ENCODE measurements at places on chromosomes 5 and 9. TPM values are rescaled to one million over a fixed set of nuclear protein-coding genes. Genes with fewer than 3 reads are reported as not detected.

TAF9 gene
- total RNA-seq, result 49.7 TPM

PAPPA gene
- 9.4 TPM for total RNA-seq

PIP5K1B gene
- 1.3 TPM for total RNA-seq

TYRP1 gene
- total RNA-seq, result not detected

OR13C4 gene
- not detected for total RNA-seq

PCDHGA7 gene
- 1.6 TPM for total RNA-seq

DMRT3 gene
- total RNA-seq, result not detected

DNA sequence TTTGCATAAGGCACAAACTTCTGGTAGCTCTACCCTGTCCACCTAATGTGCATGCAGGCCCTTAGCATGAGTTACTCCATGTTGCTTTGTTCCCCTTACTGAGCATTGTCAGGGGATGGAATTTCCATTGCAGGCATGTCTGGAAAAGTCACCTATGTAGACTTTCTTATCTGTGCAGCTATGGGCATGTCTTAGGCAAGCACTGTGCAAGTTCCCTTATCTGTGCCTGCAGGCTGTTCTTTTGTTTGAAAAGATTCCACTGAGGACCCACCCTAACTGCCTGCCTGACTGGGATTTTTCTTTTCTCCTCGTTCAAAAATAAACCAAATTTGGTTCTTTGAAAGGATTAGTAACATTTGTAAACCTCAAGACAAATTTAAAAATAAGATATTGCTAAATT is 587.0 kb downstream of the CDH18 start:
- ATAC-seq, result no peak

DNA sequence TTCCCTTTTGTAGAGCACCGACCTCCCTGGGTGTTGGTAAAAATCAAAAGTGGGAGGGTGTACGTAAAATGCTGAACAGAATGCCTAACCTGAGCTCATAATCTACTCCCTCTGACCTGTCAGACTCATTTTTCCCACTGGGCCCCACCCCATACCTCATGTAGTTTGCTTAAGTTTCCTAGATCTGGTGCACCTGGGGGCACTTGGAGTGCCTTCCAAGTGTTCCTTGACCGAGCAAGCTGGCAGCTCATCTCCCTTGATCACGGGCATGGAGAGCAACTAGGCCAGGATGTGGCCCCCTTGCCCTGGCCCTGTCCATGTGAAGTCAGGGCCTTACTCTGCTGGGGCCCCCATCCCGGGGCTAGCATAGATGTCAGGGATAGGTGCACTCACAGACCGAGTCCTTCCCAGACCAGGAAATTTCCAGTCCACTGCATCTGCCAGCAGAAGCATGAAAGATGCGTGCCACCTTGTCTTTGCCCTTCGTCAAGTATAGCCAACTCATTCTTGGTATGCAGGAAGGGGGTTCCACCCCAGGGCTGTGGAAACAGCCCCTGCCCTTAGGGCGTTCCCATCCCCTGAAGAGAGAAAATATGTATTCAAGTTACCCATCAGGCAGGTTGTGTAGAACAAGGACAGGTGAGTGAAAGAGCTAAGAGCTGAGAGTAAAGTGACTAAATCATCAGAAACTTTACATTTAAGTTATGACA is 41.9 kb downstream of the SLC22A5 start:
- peak; percentile 65 for ATAC-seq

DNA sequence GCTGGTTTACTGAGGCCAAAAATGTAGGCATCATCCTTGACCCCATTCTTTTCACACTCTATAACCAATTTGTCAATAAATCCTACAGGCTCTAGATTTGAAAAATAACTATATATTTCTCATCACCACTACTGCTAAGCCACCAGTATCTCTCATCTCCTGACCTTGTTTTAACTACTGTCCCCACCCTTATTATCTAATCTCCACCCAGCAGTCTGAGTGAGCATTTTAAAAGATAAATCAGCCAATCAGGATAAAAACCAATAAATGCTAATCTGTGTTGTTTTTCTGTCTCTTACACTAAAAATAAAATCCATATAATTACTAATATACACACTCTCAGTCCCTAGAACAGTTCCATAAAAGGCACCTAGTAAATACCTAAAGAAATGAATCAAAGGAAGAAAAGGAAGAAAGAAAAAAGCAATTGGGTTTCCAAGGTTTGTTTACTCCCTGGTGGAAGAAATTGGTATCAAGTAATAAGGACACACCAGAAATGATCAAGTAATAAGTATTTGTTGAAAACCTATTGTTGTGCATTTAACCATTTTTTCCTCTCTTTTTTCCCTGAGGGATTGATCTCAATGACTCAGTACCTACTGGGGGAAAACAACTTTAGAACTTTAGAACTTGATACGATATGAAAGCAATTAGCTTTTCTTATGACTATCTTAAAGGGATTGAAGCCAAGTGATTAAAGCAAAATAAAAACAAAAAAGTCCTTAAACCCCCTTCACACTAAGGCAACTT is 19.3 kb downstream of the MRPS27 start:
- no peak for ATAC-seq

DNA sequence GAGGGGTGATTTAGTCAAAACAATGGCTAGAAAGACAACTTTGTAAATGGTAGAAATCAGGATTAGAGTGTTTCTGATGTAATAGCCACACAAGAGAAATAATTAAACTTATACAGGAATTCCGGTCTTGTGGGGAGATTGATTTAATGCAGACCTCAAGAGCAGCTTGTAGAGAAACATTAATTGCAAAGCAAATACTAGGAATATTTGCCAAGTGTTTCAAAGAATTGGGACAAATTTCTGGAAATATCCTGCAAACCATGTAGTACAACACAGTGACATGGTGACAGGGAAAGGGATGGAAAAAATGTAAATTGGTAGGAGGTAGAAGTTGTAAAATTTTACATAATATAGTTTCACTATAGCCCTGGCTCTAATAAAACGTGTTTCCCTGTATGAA is 28.9 kb downstream of the NLN start:
- no peak for ATAC-seq

DNA sequence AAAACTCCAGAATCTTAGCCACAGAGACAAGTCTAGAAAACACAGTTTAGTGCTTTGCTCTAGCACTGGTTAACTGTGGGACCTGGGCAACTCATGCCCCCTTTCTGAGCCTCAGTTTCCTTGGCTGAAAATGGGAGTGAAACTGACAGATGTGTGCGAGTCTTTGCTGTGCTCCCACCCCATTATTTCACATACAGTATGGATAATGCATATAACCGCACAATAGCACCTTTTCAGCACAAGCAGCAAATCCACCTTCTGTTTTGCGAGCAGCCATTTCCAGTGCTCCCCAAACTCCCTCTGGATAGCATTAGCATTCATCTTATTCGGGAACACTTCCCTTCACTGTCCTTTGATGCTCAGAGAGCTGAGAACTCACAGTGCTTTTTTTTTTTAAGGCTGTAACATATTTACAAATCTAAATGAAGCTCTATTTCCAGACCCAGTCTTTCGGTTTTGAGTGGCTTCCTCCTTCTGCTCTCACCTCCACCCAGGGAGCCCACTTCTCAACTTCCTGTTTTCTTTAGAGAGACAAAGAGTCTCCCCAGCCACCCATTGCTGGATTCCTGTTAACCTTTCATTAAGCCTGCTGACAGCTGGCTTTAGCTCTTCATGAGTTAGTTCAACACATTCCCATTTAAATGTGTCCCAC is 49.2 kb downstream of the TIMD4 start:
- no peak for ATAC-seq

DNA sequence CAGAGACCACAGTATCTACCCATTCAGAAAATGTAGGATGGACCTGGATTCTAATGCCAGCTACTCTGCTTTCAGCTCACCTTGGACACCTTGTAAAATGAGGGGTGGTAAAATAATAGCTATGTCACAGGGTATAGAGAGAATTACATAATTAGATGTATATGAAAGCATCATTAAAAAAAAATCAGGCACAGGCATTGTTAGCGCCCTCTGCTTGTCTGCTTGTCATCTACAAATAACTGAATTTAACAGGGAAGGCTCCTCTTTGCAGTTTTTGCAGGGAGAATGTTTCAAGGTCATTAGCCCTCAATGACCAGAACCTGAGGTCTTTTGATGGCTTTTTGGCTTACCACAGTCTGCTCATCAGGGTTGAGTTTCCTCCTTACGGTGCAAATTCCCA is 58.0 kb downstream of the GPR21 start:
- ATAC-seq, result no peak

- peak; percentile 14 for ATAC-seq
Observed at GRCh38 chr9:128088253-128088945, 20.4 kb downstream of the SLC25A25 start.

- ATAC-seq, result peak; percentile 75
Observed at GRCh38 chr9:2570615-2571479, 50.7 kb upstream of the VLDLR start.

- ATAC-seq, result no peak
Observed at GRCh38 chr9:86356871-86357866, 3.0 kb upstream of the TUT7 start.

- ATAC-seq, result peak; percentile 100
Observed at GRCh38 chr5:108801776-108802175, 54.1 kb downstream of the FER start.

GRCh38 chr5:143921525-143922311 is 109.8 kb downstream of the HMHB1 start:
- peak; percentile 43 for ATAC-seq

GRCh38 chr5:149298163-149298562 is 26.5 kb downstream of the AFAP1L1 start:
- no peak for ATAC-seq

DNA sequence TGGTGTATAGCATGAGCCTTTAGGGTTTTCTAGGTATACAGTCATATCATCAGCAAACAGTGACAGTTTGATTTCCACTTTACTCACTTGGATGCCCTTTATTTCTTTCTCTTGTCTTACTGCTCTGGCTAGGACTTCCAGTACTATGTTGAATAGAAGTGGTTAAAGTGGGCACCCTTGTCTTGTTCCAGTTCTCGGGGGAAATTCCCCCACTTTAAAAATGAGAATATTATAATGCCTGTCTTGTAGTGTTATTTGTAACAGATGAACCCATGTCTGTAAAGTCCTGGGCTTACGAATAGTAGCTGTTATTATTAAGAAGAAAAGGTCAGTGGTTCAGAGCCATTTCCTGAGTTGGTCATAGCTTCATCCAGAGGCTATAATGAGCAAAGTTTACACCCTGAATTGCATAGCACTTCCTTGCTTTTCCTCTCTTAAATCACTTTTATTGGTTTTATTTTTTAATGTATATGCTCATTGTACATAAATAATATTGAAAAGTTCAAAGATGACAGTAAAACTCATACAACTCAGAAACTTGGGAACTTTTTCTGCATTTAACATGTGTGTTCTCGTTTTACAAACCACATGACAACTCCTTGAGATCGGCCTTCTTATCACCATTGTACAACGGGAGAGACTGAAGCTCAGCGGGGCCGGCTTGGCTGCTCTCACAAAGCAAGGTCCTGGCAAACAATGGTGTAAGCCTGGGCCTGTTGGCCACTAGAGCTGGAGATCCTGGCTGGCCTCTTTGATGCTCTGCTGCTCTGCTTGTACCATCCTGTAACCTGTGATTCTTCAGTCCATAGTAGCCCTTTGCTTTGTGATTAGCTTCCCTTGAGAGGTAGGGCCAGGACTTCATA is 85.2 kb downstream of the CYFIP2 start:
- ATAC-seq, result no peak

DNA sequence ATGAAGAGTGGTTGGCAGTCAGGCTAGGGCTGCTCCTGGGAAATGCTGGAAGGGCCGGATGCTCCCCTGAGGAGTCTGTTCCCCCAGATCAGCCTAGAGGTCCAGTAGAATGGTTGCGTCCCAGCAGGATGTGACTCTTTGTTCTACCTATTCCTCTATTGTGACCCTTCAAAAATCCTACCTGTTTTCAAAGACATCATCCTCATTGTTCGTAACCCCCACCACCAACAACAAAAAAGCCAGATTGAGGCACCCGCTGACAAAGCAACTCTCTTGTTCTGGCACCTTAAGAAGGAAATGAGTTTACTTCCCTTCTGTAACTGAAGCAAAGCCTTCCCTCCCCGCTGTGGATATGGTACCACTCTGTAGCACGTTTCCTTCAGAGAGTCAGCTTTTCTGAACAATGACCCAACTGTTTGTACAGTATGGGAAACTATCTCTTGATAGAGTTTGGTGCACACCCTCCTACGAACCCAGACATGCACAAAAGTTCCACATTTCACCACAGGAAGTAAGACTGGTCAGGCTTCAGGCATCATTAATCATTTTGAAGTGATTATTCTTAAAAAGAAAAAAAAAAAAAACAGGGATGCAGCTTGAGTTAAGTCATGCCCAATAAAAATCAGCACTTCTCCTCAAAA is 207.2 kb downstream of the ENC1 start:
- ATAC-seq, result peak; percentile 87

GRCh38 chr5:44868541-44868940 is 59.8 kb downstream of the MRPS30 start:
- peak; percentile 46 for ATAC-seq

GRCh38 chr5:176190886-176191755 is 47.1 kb upstream of the SIMC1 start:
- no peak for ATAC-seq

DNA sequence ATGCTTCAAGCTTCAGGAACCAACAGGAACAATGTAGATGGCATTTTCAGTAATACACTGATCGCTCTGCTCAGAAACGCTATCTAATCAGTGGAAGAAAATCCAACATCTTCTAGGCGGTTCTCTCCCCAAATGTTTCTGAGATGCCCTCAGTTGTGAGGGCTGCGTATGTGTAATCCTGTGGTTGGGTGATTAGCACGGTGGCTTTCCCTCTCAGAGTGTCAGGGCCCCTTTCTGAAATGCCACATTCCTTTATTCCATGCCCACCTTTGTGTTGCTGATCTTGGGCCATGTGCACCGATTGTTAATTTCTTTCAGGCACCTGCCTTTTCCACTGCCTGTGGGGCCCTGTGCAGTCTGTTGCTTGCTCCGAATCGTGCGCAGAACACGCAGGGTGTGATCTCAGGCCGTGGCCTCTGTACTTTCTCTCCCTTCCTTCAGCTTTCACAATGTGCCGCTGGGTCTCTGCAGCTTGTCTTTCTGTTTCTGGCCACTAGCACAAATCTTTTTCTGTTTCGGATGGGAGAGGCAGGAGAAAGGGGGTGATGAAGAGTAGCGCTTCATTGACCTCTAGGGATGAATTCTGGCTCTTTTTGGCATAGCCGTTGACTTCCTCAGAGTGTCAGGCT is 324.0 kb downstream of the PARP8 start:
- no peak for ATAC-seq

DNA sequence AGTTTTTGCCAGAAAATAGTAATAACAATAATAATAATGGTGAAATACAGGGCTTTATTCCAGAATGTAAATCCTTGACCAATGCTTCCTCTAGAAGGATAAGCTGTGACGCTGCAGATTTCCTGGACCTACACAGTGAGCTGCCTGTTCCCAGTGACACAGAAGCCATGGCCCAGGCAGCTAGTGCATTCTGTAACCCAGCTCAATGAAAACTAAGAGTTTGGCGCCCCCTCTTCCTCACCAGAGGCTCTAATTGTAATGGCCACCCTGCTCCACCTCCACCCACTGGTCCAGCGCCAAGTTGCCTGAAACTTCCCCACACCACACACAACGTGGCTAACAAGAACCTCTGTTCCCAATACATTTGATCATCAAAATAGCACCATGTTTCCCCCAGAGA is 248.1 kb downstream of the CETN3 start:
- no peak for ATAC-seq

- no peak for ATAC-seq
Observed at GRCh38 chr5:88226881-88227450, 41.7 kb downstream of the TMEM161B start.
